Common myeloid progenitor, CD34-positive (primary cell): ENCODE measurements at places on chromosomes 4 and X.
A peak's percentile ranks its signal among the peaks of the same experiment; 100 is the strongest.

DNA sequence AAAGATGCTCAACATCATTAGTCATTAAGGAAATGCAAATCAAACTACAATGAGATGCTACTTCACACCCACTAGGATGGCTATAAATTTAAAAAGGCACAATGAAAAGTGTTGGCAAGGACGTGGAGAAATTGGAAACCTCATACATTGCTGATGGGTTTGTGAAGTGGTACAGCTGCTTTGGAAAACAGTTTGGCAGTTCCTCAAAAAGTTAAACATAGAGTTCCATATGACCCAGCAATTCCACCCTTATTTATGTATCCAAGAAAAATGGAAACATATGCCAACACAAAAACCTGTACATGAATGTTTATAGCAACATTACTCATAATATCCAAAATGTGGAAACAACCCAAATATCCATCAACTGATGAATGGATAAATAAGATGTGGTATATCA lies 101.3 kb upstream of the MAGEB10 start:
- DNase-seq: no peak

- DNase-seq: no peak
Observed at GRCh38 chr4:40283413-40283812, 51.7 kb upstream of the CHRNA9 start.

DNA sequence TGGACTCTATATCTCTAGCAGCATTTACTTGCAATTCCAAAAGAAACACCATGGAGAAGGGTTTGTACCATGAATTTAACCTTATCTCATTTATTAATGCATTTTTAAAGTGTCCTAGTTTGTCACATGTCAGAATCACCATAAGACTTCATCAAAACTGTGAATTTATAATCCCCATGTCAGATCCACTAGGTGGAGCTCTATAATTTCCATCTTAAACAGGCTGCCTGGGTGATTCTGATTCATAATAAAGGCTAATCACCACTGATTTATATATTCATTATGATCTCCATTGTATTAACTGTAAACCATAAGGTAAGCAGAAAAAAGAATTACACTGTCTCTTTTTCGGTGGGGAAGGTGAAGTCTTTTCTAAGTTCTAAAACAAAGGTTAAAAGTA lies 4.0 kb downstream of the TCEAL2 start:
- DNase-seq: peak; percentile 33

- DNase-seq: peak; percentile 96
Observed at GRCh38 chr4:76198411-76199237, 15.0 kb downstream of the SCARB2 start.

DNA sequence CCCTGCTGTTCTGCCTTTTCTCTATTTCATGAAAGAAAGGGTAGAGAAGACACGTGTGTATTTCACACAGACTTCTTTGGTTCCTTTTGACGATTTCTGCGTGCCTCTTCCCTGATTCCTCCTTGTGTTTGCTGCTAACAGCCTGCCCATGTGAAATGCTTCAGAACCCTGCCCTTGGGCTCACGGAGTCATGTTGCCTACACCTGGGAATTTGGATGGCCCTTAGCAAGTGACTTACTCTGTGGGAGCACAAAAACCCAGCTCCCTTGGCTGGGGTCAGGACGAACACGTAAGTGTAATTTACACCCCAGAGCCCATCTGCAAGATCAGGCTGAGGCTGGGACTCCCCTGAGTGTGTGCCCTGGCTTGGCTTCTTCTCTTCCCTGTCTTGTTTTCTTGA lies 220.3 kb upstream of the BCOR start:
- DNase-seq: no peak

DNA sequence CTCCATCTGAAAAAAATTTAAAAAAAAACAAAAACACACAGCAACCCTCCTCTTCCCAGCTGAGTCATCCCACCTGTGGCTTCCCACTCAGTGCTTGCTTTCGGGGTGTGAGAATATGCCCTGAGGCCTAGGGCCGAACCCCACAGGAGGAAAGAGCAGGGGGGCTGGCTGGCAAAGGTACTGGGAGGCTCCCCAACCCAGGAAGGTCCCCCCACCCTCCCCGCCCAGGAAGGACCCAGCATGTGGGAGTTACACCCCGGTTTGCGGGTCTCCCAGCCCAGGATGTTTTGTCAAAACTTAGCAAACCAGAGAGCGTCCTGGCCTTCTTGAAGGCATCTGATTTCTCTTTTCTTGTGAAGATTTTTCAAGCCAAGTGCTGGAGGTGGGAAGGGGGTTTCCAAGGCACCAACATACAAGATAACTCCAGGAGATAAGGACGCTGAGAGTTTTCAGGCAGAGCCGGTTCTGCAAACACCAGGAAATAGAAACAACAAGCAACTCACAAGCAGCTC lies 25.7 kb upstream of the CSF2RA start:
- DNase-seq: peak; percentile 65

DNA sequence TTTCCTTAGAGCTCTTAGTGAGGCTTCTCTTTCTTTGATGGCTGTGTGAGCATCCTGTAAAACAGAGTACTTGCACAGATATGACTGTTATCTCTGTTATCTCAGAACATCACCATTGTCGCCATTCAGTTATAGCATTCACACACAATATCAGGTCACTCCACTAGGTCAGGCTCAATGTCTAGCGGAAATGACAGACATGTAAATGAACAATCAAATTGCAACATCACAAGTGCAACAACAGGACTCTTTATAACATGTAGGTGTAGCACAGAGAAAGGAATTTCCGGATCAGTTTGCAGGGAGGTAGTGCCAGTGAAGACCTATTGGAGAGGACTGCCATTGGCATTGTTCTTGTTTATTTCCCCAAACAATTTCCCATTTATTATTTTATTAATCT lies 43.2 kb upstream of the IGSF1 start:
- DNase-seq: no peak

DNA sequence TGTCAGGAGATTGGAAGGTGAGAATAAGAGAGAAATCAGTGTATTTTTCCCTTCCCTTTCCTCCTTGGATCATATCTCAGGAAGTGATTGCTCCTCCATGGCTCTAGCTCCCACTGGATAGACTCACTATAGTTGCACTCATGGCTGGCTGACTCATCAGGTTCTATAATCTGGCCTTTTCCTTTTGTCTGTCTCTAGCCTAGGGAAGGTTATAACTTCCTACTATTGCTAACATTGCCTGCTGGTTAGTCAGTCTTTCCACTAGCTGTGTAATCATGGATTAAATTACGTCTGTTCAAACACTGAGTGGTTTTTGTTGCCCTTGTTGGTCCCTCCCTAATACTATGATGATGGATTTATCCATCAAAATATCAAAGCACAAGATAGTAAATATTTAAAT lies 195.5 kb upstream of the VEGFC start:
- DNase-seq: no peak

GRCh38 chr4:76874176-76874575 lies 23.8 kb downstream of the SOWAHB start:
- DNase-seq: no peak

- DNase-seq: no peak
Observed at GRCh38 chr4:38452542-38452941, 211.5 kb upstream of the KLF3 start.

DNA sequence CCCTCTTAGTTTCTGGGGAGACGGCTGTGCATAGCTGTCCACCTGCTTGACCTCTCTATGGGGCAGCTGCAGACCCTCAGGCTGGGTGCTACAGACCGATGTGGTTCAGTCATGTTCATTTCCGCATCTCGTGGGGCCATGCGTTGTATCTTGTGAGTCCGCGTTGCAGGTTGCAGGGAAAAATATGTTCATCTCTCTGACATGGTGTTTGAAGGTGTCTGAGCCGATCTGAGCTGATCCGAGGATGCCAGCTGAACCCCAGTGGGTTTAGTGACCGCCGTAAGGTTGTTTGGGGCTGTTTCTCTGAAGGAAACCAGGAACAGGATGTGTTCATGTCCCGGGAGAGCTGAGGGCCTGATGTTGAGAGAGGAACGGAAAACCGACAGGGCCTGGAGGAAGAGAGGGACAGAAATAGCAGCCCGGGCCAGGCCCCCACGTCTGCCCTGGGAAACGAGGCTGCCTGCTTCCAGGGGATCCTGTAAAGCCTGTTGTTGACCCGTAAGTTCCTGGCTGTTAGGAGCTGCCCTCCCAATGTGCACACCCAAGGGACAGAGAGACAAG lies 9.8 kb upstream of the P2RY8 start:
- DNase-seq: no peak

- DNase-seq: no peak
Observed at GRCh38 chr4:182937268-182938204, 20.4 kb upstream of the DCTD start.

GRCh38 chr4:106126062-106126461 lies 189.9 kb downstream of the TBCK start:
- DNase-seq: no peak

DNA sequence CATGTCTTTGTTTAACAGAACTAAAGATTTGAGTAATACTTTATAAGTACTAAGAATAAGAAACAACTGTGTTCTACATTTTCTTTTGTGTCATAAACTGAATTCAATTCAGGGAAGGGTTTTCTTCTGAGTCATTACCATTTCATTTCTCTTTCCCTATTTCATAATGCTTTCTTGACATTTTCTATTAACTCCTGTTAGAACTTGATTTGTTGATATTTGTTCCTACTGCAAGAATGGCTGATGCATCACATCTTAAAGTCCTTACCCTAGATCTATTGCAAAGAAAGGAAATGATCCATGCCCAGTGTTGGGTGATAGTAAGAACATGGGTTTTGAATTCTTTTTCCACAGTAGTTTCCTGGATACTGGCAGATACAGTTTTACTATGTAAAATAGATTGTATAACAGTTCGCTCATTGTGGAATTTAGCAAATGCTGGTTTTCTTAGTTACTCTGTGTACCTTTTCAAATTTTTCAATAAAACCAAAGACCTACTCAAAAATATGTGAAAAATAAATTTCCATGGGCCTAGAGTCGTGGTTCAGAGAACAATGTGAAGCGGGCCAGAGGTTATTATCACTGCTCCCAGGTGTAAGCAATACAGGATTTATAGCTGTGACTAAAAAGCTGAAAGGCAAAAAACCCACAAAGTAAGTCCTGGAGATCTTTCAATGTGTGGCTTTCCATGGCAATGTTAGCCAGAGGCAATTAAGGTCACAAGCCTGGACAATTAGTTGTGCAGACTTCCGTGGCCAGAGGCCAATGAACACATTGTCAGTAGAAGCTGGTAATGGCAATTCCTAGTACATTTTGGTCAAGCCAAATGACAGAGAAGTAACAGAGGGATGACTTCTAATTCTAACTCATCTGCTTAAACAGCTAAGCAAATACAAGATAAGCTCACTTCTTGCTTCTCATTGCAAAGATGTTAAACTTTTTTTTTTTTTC lies 127.3 kb upstream of the FAT4 start:
- DNase-seq: no peak

- peak; percentile 46 for DNase-seq
Observed at GRCh38 chrX:46573892-46574773, 568 bp downstream of the CHST7 start.

- DNase-seq: no peak
Observed at GRCh38 chr4:3244002-3244401, 5.0 kb upstream of the MSANTD1 start.

- DNase-seq: no peak
Observed at GRCh38 chrX:150465881-150466775, 102.3 kb upstream of the MTM1 start.
